ENCODE measurements at places on chromosomes 3 and 15.
A peak's percentile ranks its signal among the peaks of the same experiment; 100 is the strongest.

DNA sequence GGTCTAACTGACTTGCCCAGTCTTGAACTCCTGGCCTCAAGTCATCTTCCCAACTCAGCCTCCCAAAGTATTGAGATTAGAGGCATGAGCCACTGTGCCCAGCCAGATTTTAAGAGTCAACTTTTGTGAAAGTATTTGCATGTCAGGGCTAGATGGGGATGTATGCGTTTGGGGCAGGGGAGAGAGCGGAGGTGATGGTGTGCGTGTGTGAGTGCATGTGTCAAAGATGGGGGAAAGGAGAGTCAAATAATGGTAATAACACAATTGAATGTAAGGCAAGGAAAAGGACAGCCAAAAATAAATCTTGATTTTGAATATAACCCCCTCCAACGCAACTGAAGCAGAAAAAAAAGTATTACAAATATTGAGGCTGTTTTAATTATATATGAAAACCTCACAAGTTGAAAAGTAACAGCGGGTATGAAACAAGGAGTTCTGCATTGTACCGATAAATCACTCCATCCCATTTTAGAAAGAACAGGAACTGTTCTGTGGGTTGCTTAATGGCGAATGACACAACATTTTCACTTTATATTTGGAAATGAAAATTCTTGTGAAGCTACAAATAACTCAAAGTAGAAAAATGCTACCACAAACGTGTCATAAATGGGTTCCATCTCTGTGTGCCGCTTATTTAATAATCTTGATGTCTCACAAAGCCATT, 29.9 kb upstream of the LDHAL6B start:
- peak; percentile 70 for DNase-seq

DNA sequence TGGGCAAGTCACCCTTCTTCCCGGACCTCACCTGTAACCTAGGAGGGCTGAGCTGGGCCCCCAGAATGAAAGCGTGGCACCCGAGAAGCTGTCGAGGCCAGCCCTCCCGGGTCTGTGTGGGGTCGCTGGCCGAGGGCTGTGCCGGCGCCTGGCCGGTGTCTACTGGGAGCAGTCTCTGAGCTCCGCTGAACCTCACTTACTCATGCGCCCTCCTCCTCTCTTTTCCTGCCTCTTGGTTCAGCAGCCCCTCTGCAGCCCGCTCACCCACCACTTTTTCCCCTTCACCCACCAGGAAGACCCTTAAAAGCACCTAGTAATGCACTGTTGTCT, 419 bp downstream of the HYKK start:
- DNase-seq, result no peak

DNA sequence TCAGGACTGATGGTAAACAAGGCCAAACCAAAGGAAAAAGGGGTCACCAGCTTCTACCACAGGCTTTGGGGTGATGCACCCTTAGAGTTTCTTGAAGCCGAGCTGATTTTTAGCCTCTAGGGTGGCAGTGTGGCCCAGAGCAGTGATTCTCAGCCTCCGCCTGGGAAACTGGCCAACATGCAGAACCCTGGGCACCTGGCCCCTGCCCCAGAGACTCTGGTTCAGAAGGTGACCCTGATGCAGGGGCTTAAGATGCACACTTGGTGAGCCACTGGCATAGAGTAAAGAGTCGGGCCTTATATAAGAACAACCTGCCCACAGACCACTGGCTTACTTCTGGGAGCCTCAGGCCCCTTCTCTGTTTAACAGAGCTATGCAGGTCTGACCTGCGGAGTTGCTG, 44.5 kb downstream of the SYNM start:
- no peak for DNase-seq

GRCh38 chr15:50009634-50010033, 109.4 kb downstream of the ATP8B4 start:
- no peak for DNase-seq

DNA sequence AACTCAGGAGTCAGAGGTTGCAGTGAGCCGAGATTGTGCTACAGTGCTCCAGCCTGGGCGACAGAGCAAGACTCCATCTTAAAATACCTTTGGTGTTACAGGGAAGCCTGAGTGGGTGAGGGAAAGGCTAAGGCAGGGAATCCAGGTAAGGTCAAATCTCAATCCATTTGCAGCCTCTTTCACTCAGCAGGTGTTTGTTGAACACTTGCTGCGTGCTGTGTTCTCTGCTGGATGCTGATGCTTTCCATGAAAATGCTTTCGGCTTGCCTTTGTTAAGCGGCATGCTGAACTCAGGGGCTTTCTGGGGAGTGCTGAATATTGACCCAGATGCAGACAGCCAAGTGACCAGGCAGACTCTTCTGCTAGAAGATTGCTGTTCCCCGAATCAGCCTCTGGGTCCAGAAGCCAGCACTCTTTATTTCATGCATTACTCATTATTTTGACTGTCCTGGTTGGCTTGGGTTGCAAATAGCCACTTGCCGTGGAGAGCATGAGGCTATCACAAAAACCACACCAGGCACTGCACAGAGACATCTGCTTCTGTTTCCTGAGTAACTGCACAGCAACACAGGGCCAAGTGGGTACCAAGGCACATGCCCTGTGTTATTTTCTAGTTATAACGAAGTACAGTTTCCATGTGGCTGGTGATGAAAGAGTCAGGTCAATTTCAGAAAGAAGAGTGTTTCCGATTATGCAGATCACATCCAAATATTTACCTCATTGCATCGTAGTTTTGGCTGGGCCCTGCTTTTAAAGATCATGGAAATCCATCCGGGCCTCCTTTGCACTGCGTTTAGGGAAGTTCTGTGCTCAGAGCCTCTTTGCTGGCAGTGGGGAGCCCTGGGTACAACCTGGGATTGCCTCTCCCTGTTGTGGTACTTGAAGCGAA, 88.6 kb downstream of the THSD4 start:
- no peak for DNase-seq

DNA sequence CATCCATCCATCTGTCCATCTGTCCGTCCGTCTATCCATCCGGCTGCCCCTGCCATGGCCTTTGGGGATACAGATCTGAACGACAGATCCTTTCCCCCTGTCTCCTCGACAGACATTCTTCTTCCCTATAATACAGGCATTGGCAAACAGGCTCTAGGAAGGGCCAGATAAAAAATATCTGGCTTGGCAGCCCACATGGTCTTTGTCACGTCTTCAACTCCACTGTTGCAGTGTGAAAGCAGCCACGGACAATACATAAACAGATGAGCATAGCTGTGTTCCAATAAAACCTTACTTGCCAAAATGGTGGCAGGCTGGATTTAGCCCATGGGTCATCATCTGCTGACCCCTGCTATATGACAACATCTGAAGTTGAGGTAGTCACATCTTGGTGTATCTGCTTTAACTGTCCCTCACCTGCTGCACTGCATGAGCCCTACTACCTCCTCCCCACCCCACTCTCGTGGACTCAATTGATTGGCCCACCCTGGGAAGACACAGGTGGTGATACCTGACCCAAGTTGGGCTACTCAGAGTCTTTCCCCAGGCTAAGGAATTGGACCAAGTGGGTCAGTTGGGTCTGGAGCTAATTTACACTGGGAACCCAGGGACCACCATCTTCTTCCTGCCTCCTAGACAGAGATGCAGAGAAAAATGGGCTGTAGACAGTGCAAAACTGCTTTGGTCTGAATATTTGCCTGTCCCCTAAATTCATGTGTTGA, 128.4 kb upstream of the SMAD3 start:
- no peak for DNase-seq

DNA sequence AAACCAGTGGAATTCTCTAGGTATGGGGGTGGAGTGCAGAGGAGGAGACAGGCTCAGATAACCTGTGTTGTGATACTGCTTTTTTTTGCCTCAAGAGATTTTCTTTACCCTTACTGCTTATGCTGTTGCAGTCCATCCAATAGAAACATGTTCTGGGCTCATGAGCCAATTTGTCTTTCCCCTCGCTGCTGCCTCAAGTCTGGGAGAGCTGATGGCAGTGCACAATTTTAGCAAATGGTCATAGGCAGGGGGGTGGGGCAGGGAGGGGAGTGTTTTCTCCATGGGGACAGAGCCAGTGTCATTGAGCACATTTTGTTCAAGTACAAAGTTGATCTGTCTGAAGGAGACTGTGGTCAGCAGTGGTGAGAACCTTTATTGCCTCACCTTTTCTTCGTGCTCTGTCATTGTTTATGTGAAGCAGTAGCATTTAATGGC, 134.9 kb downstream of the MBNL1 start:
- no peak for DNase-seq

DNA sequence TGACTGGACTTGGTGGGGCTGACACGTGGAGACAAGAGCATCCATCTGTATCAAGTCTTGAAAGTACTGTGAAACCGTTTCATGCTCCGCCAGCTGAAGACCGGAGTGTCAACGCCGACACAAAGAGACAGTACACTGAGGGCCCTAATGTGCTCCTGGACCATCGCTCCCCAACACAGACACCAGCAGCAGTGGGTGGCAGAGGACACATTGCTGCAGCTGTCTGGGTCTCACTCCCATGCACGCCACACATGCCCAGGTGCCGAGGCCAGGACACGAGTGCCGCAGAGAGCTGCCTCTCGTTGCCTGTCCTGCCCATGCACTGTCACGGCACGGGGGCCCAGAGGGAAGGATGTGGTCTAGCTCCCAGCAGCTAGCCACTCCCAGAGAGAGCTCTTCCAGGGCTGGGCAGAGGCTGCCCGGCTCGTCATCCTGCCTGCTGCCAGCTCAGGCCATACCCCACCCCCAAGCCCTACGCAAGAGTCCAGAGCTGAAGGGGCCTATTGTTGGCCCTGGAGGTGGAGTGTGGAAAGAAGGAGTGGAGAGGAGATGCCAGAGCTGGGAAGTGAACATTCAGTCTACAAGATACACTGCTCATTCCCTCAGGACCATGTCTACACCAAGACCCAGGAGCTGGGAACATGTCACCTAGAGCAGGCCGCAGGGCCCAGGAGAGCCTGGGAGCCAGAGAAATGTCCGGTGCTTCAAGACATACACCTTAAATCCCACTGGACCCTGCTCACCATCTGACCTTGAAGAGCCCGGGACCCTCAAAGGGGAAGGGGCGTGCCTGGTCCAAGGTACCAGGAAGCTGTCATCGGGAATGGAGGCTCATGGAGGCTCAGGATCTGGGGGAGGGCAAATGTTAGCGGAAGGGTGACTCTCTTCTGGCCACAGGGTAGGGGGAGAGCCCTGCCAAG, 7.7 kb downstream of the TNK2 start:
- no peak for DNase-seq

DNA sequence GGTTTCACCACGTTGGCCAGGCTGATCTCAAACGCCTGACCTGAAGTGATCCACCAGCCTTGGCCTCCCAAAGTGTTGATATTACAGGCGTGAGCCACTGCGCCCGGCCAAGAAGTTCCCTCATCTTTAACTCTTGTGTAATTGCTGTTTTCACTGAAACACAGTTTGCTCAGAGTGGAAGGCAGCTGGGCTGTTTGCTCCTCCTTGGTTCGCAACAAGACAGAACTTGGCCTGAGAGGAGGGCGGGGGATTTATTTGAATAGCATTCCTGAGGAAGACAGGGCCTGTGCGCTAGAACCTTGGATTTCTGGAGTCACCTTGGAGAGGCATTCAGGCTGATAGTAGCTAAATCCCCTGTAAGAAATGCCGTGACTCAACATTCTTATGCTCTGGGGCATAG, 226.7 kb upstream of the MCTP2 start:
- no peak for DNase-seq

DNA sequence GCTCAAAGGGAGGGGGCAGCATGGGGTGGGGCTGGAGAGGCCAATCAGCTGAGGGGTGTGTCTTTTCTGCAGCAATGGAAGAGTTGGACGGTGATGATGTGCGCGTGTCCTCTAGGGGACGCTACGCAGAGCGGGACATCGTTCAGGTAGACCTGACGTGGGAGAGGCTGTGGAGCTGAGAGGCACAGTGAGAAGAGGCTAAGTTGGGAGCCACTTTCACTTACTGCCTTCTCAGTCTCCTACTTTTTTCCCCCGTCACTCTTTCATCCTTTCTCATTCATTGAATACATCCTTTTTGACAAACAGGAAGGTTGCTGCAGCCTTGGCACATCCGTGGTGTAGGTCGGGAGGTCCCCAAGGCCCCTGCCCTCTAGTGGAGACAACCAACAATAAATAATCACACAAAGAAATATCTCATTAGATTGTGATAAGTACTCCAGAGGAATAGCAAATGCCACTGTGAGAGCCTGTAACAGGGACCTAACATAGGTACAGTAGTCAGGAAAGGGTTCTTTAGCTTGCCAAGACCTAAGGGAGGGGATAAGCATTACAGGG, 4.4 kb upstream of the BRPF1 start:
- DNase-seq, result no peak

GRCh38 chr3:150220041-150220440, 188.1 kb upstream of the TSC22D2 start:
- no peak for DNase-seq

GRCh38 chr3:147458995-147459704, 50.0 kb downstream of the ZIC1 start:
- peak; percentile 1 for DNase-seq

DNA sequence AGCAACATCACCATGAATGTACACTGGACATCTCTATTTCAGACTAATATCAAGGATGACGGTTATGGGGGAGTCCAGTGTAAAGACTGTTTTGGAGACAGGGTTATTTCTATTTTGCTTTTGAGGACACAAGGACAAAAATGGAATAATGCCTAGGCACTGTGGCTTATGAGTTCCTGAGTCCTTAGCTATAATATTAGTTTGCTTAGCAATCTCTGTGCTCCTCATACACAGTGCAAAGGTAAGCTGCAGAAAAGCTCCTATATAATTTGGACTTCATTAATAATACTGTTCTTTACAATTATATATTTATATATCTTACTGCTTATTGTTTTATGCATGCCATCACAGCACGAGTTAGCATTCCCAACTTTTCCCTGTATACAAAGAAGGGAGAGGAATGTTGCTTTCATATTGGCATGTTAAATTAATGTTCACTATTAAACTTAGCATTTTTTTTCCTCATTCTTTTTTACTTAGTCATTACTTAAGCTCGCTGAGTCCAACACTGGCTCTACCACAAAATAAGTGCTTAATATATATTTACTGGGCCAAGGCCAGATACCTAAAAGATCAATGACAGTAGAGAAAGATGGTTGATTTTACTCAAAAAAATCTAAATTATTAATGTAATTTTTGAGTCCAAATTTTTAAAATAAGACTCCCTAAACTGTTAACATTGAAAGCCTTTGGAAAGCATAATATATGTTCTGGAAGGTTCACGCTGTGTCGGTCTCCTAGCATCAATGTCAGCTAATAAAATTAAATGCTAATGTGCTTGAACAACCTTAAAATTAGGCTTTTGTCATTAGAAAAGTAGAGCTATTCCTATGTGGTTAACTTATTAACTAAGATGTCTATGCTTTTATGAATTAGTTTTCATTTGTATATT, 13.8 kb downstream of the THBS1 start:
- DNase-seq, result peak; percentile 63

DNA sequence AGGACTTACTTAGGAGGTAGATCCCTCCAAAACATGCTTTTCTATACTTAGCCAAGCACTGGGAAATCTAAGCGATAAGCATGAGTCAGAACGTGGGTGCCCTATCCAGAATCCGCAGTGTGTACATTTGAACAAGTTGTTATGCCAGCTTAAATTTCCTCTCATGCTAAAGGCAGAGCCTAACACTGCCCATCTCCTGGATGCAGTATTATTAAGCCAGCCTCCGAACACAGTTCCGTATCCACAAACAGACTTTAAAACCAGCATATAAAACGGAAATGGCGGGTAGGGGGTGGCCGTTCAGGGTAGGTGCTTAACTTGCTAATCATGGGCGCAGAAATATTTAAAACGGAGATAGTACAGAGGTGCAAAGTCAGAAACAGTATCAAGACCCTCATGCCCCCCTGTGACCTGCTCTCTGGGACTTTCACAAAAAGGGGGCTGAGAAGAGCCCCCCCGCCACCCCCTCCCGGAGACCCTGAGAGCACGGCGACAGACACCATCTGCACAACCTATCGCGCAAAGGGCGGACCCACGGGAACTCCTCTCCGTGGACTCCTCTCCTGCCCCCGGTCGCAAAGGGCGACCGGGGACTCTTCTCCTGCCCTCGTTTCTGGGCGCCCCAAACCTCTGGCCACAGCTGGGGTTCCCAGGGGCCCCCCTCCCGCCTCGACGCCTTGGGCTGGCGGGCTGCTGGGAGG, 889 bp upstream of the LRRIQ4 start:
- DNase-seq, result peak; percentile 76

Data from fibroblast of skin of right biceps (primary cell).